ENCODE measurements at places on chromosomes 2 and 18. TPM values are rescaled to one million over a fixed set of nuclear protein-coding genes. Genes with fewer than 3 reads are reported as not detected.

The TLX2 gene
- 25.6 TPM for polyA plus RNA-seq

The IAH1 gene
- polyA plus RNA-seq, result 133 TPM

The SLC38A11 gene
- polyA plus RNA-seq, result not detected

The DSC1 gene
- not detected for polyA plus RNA-seq

The PLGLB2 gene
- polyA plus RNA-seq, result 1.2 TPM

The SLC35F6 gene
- polyA plus RNA-seq, result 16.0 TPM

The HOXD13 gene
- polyA plus RNA-seq, result not detected

The ASAP2 gene
- 41.4 TPM for polyA plus RNA-seq

The SNED1 gene
- polyA plus RNA-seq, result 0.03 TPM

The GNLY gene
- not detected for polyA plus RNA-seq

The COLEC11 gene
- 8.7 TPM for polyA plus RNA-seq

The COL6A3 gene
- 18.5 TPM for polyA plus RNA-seq

The HMSD gene
- not detected for polyA plus RNA-seq

The KCNF1 gene
- polyA plus RNA-seq, result 0.16 TPM

The FSIP2 gene
- polyA plus RNA-seq, result not detected

The UGT1A3 gene
- not detected for polyA plus RNA-seq

The EVX2 gene
- not detected for polyA plus RNA-seq

The ACTR1B gene
- polyA plus RNA-seq, result 55.1 TPM

The RNF125 gene
- polyA plus RNA-seq, result 0.05 TPM

The CCDC141 gene
- 0.02 TPM for polyA plus RNA-seq

The GPR45 gene
- polyA plus RNA-seq, result not detected

The NEU4 gene
- 0.05 TPM for polyA plus RNA-seq

The TAF1B gene
- polyA plus RNA-seq, result 8.3 TPM

The TMEFF2 gene
- 5.4 TPM for polyA plus RNA-seq

The EFHD1 gene
- polyA plus RNA-seq, result 0.05 TPM
